ENCODE measurements at places on chromosomes 7 and 10.

DNA sequence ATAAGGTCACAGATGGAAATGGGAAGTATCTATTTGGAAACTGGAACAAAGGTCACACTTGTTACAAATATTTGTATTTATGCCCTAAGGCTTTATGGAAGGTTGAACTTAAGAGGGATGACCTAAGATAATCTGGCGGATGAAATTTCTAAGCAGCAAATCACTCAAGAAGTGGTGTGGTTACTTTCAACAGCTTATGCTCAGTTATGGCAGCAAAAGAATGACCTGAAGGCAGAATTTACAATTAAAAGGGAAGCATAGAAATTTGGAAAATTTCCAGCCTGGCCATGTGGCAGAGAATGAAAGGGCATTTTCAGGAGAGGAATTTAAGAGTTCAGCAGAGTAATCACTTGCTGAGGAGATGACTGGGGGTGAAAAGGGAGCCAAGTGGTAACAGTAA, 95.8 kb upstream of the TNS3 start:
- no peak for DNase-seq

- DNase-seq: no peak
Observed at GRCh38 chr7:114806590-114807162, 115.2 kb upstream of the MDFIC start.

DNA sequence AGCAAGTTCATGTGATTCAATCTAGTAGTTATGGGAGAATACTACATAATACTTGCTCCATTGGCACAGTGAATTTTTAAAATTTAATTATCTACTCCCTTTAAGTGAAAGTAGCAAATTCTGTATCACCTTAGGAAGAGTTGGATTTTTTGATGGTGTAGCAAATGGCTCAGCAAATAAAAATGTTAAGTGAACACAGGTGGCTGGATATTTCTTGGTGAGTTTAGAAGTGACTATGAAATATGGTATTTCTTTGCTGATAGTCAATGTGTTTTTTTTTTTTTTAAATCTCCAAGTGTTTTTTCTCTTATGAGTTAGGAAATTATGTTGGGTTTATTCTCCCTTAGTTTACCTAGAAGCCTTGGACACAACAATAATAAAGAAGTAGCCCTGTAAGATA, 67.8 kb downstream of the CREM start:
- DNase-seq: no peak

DNA sequence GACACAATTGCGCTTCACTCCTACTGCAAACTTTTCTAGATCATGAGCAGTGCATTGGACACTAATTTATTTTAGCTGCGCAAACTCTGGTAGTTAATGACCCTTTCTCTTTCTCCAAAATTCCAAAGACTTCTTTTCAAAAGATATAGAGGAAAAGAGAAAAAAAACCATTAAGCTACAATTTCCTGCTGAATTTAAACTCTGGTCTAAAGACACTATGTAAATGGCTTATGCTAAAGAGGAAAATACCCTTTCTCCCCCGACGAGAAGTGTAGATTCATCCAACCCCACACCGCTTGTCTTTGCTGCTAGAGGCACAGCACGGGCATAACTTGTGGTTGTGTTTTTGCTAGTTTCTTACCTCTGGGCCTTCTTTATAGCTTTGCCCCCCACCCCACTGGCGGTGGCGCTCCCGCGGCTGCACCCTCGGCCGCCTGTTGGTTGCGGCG, 84.1 kb downstream of the SNX10 start:
- DNase-seq: peak; percentile 41

GRCh38 chr10:34193931-34194626, 621.0 kb downstream of the PARD3 start:
- DNase-seq: no peak

- DNase-seq: no peak
Observed at GRCh38 chr10:88473989-88474883, 108.9 kb downstream of the RNLS start.

DNA sequence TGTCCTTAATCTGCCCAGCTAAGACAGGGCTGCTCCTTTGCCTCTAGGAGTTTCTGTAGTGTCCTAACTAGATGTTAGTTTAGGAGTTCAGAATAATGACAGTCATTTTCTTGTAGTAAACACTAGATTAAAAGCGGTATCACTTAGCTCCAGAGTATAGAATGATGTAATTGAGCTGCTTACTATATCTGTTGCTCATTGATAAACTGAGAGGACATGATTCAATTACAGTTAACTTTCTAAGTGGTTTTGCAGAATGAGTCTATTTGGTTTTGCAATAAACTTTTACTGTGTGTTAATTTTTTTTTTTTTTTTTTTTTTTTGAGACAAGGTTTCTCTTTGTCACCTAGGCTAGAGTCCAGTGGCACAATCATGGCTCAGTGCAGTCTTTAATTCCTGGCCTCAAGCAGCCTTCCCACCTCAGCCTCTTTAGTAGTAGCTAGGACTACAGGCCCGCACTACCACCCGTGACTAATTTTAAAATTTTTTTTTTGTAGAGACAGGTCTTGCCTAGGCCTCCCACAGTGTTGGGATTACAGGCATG, 1.8 kb downstream of the STMP1 start:
- DNase-seq: no peak

GRCh38 chr10:21675157-21675796, 141.2 kb downstream of the MLLT10 start:
- peak; percentile 79 for DNase-seq

GRCh38 chr7:155375337-155376277, 77.9 kb downstream of the INSIG1 start:
- peak; percentile 56 for DNase-seq

- DNase-seq: no peak
Observed at GRCh38 chr10:119817991-119818888, 54.4 kb downstream of the MCMBP start.

DNA sequence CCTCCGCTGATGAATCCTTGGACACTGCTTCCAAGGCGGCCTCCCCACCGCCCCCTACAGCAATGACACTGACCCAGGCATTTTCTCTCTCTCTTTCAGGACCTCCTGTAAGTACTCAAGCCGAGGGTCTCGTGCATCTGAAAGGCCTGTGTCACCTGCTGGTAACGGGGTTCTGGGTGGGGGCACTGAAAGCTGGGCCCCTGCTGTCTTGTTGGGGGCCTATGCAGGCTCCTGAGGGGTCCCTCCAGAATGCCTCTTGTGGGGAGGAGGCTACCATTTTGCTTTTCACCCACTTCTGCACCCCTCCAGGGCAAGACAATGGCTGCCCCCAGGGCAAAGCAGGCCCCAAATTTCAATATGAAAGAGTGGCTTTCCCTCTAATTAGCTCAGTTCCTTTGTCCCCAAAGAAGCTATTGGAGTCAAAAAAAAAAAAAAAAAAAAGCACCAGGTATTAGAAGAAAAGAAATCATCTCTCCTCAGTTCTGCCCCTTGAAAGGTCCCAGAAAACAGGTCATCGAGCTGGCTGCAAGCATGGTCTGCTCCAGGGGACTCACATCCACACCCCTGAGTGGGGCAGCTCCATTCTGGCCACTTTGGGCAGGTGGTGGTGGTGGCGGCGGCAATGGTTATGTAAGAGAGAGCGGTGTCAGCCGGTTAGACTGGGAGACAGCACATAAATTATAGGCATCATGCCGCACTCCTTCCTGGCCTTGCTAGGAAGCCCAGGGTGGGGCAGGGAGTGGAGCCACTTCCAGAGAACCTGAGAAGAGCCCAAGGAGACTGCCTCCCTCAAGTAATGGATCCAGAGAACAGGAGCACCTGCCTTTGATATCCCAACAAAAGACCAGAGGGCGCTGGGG, 66.2 kb downstream of the COL13A1 start:
- no peak for DNase-seq
